Activated T-cell treated with anti-CD3 and anti-CD28 coated beads for 4 hours (primary cell): ENCODE measurements at places on chromosomes 5 and 9.

- no peak for DNase-seq
Measured at GRCh38 chr9:95834281-95834907, 41.1 kb upstream of the ERCC6L2 start.

- DNase-seq = no peak
Measured at GRCh38 chr9:78865737-78866136, 568.8 kb downstream of the PSAT1 start.

DNA sequence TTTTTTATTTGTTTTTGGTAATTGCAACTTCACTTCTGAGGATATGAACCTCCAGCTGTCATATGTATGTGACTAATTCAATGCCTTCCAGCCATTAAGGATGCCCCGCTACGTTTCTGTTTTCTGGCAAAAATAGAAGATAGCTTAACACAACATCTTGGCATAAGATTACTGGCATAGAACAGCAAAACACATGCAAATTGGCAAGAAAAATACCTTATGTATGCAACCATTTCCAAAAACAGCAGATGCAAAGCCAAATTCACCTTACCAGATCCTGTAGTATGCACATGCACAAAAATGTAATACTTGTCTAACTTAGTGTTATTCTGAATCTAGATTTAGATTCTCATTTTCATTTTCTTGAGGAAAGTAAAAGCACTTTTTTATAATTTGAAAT, 461.1 kb upstream of the CYLC2 start:
- DNase-seq = no peak

DNA sequence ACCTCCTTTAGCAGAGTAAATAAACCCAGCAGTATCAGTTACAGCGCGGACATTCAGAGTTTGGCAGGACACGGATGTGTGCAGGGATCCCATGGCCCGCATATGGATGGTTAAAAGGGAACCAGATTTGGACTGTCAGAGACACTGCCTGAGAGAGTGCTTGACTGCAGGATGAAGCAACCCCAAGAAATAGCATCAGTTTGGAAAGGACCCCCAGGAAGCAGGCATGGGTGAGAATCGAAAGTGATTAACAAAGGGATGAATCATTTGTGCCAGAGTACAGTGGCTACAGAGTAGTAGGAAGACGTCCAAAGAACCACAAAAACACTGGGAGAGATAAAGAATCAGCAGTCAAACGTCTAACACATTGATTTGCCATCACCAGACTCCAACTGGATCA, 5.5 kb downstream of the C7 start:
- DNase-seq = no peak

GRCh38 chr9:115264313-115264712, 146.4 kb upstream of the TNC start:
- no peak for DNase-seq
